Activated CD8-positive, alpha-beta memory T cell treated with anti-CD3 and anti-CD28 coated beads for 1 hour (primary cell): ENCODE measurements at places on chromosomes 5 and 9.

GRCh38 chr9:109805050-109805449 is 25.1 kb downstream of the PALM2AKAP2 start:
- DNase-seq, result no peak

- DNase-seq, result no peak
Measured at GRCh38 chr5:117805058-117805457, 1183.3 kb downstream of the DTWD2 start.

DNA sequence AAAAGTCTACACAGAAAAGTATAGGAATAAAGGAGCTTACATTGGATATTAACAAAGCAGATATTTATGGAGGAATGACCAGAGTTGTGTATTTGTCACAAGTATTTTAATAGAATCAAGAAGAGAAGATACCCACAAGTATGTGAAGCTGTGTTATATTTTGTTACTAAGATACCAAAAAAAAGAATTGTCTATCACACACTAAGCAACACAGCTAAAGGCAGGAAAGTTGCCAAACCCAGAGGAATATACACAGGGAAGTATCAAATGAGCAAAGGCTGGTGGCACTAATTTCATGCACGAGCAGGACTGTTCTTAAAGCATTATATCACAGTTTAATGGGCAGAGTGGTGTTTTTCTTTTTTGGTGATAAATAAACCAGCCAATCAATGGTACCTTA is 30.9 kb upstream of the RAI14 start:
- no peak for DNase-seq

GRCh38 chr5:113760486-113760885 is 247.0 kb downstream of the YTHDC2 start:
- no peak for DNase-seq

DNA sequence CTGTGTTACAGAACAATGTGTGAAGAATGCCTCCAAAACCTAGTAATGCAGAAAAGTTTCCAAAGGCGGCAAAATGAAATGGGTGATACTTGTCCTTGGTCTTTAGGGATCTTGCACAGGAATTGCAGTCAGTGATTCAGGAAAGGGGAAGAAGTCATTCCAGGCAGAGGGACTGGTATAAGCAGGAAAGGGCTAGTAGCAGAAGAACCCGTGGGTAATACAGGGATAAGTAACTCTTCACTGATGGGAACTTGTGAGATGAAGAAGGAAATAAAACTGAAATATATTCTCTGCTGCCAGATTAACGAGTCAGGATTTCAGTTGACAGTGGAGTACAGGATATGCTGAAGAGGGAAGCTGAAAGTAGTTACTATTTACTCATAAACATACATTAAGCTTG is 1.2 kb downstream of the SRFBP1 start:
- no peak for DNase-seq

DNA sequence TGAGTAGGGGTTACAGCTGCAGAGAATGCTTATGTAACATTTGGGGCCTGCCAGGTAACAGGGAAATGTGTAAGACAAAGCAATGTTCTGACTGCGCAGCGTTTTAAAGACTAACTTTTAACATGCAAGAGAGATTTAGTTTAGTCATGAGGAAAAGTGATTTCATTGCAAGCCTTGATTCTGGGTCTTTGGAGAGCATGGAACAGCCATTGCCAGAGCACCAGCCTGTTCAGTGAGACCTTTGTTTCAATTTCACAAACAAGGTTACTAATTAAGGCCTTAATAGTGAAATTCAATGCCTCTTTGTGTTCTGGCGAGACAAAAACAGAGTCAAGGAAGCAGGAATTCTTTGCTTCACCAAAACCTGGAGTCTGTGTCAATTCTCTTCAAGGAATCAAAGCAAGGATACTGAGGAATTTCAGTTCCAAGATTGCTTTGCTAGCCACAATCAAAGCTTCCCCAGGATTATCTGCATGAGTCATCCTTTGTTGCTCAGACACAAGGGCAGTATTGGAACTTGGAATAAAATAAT is 14.4 kb downstream of the CKMT2 start:
- no peak for DNase-seq

DNA sequence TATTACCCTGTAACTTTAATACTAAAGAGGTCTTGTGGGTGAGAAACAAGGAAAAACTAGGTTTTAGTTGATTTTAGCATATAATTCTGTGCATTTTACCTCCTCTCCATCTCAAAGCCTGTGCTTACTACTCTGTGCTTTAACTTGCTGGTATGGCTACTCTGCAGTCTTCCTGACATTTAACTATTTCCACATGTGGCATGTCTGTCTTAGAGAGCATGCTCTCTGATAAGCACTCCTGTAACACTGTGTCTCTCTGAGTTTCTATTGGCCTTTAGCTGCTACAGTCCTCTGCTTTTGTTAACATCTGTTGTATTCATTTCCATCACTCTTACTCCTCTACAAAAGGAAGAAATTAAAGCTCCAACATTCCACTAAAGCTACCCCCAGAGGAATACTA is 418.3 kb downstream of the RAB3C start:
- DNase-seq, result no peak

- no peak for DNase-seq
Measured at GRCh38 chr5:179870403-179870903, 11.8 kb upstream of the MRNIP start.

DNA sequence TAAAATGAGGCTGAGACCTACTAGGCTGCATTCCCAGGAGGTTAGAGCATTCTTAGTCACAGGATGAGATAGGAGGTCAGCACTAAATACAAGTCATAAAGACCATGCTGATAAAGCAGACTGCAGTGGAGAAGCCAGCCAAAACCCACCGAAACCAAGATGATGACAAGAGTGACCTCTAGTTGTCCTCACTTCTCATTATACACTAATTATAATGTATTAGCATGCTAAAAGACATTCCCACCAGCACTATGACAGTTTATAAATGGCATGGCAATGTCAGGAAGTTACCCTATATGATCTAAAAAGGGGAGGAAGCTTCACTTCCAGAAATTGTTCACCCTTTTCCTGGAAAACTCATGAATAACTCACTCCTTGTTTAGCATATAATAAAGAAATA is 88.6 kb downstream of the PLPPR1 start:
- DNase-seq, result no peak

DNA sequence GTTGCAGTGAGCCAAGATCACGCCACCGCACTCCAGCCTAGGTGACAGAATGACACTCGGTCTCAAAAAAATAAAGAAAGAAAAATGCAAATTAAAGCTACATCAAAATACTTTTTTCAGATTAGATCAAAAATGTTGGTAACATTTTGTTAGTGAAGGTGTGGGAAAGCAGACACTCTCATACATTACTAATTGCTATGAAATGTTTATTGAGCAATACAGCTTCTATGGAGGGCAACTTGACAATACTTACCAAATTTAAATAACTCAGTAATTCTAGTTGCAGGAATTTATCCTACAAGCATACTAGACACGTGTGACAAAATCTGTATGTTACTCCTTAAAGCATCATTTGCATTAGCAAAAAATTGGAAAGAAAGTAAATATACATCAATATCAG is 4.1 kb downstream of the TRIM23 start:
- DNase-seq, result no peak
